ENCODE measurements at places on chromosomes 2 and 18.

GRCh38 chr2:127575185-127575765 is 39.8 kb downstream of the MYO7B start:
- no peak for DNase-seq

- DNase-seq, result no peak
These were observed 44.2 kb upstream of the FZD5 start for GRCh38 chr2:207813942-207814341.

- DNase-seq, result no peak
These were observed 190.1 kb upstream of the SP5 start for GRCh38 chr2:170524828-170525565.

DNA sequence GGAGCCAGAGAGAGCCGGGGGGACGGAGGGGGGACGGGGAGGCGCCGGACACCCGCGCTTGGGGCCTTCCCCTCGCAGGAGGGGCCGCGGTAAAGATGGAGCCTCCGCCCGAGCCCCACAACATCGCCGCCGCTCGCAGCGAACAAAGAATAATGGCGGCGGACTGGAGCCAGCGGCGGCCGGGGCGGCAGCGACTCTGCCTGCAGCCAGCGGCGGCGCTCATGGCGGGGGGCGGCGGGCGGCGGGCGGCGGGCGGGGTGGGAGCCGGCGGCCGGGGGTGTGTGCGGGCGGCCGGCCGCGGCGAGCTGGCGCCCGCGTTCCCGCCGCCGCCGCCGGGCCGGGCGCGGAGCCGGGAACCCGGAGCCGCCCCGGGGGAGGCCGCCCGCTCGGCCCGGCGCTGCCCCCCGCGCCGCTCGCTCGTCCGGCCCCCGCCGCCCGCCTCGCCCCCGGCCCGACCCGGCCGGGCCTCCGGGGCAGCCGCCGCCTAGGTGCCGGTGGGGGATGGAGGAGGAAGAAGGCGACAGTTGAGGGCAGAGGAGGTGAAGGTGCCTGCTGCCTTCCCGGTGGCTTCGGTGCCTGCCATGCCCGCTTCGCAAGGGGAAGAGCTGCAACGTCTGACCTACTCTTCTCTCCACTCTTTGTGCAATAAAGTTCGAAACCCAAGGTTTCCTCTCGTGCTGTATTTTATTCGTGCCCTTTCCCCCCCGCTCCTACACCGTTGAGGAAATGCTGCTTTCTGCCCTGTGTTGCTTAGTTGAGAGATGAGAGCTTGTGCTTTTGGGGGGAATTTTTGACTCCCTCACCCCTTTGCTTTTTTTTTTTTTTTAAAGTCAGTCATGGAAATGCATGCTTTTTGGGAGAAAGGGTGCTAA is 634 bp downstream of the CREB1 start:
- peak; percentile 71 for DNase-seq

DNA sequence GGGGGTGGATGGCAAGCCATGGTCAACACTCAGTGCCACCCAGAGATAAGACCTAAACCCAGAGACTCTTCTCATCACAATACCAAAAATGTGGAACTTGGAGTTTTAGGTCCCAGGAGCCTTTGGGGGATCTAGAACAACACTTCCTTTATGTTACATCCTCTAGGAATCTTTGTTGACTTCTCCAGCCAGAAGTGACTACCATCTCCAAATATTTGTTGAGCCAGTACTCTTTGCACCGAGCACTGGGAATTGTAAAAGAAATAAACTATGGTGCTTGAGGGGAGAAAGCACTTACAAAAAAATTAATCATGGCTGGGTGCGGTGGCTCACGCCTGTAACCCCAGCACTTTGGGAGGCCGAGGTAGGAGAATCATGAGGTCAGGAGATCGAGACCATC is 120.0 kb upstream of the TMEM200C start:
- DNase-seq, result no peak

- no peak for DNase-seq
These were observed 600.6 kb upstream of the SETBP1 start for GRCh38 chr18:44080054-44080453.

- peak; percentile 0 for DNase-seq
These were observed 45.2 kb upstream of the MEIS1 start for GRCh38 chr2:66389651-66390131.

DNA sequence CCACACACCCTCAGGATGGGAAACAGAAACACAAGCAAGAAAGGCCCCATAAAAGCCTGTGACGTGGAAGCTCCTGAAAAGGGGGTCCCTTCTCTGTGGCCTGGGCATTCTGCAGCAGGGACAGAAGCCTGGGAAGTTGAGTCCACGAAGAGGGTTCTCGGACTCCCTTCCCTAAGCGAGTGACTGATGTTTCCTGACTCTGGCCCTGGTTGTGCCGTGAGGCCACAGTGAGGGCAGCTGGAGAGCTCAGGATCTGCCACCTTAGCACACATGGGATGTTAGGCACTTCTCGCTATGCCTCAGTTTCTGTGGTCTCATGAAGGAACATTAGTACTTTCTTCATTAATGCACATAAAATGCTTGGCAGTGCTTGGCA is 87.2 kb upstream of the ZFP36L2 start:
- DNase-seq, result no peak

DNA sequence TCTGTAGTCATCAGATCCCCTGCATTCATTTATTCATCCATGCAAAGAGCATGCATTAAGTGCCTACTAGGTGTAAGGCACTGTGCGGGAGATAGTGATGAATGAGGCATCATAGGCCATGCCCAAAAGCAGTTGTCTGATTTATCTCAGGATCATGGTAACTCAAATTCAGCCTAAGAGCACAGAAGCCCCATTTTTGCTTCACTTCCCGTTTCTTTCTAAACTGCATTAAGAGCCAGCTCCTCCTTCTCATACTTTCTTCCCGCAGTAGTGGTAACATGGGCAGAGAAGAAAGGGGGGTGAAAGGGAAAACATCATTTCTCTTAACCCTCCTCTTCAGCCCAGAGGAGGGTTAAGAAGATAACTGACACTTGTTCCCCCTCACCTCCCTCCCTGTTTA is 2.9 kb downstream of the GPR45 start:
- no peak for DNase-seq

- no peak for DNase-seq
These were observed 291.2 kb upstream of the DDX18 start for GRCh38 chr2:117523267-117523666.

GRCh38 chr18:79118797-79119196 is 49.6 kb downstream of the ATP9B start:
- no peak for DNase-seq

DNA sequence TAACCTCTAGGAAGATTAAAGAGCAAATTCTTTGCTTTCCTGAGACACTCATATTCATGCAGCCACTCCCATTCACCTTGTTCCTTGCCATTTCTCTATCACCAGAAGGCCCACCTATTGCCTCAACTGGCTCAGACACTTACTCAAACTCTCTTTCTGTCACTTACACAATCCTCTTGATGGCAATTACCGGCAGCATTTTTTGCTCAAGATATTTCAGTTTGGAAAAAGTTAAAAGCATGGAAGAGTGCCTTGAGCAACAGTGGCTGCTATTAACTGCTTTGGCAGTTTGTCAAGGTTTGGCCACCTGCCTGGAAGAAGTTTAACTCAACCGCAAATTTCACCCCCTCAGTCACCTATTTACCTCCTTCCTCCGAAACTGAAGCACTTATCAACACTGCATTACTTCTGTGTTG is 1104.0 kb upstream of the PIK3C3 start:
- DNase-seq, result no peak

GRCh38 chr18:11175266-11175979 is 26.1 kb upstream of the PIEZO2 start:
- DNase-seq, result no peak

DNA sequence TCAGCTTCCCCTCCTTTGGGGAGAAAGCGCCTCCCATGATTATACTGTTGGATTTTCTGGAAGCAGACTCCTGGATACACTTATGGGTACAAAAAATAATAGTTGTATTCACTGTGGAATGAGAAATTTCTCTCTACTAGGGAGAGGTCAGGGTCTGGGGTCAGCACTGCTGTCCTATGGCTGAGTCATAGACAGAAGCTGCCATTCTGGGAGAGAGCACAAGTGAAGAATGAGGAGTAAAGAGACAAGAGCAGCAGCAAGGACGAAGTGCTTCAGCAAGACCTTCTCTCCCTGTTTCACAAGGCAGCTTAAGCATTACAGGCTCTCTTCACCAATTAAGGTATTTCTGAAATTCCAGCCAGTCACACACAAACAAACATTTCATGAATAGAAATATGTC is 10.1 kb upstream of the UNC80 start:
- DNase-seq, result no peak

GRCh38 chr2:113227290-113227689 is 51.4 kb downstream of the PAX8 start:
- no peak for DNase-seq

DNA sequence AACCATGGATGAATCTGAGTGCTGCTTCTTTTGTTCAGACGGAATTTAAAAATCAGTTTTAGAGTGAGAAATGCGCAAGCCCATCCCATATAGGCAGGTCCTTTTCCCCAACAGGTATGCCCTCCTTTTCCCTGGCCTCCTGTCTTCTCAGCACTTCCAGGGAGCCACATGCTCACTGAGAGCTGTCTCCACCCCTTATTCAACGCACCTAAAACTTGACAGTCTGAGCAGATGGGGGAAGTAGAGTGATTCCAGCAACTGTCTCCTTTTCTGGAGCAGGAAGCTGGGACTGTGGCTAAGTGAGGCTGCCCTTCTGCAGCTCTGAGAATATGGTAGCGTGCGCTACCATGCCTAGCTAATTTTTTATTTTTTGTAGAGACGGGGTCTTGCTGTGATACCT is 53.1 kb upstream of the NOSTRIN start:
- DNase-seq, result no peak

- no peak for DNase-seq
These were observed 191.9 kb downstream of the GRB14 start for GRCh38 chr2:164429354-164429753.

GRCh38 chr2:229133155-229133772 is 137.8 kb downstream of the PID1 start:
- peak; percentile 46 for DNase-seq

GRCh38 chr2:155841442-155841841 is 491.1 kb downstream of the NR4A2 start:
- no peak for DNase-seq

DNA sequence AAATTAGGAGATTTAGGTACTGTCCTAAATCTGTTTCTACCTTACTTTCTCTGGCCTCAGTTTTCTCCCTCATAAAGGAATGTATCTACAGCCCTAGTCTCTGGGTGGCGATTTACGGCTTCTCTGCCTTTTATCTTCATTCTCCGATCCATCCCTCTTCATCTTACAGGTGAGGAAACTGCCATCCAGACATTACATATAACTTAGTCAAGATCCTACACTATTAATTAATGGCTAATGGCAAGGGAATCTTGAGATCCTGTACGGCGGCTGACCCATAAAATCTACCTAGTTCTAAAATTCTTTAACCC is 386 bp upstream of the YIPF4 start:
- DNase-seq, result no peak

DNA sequence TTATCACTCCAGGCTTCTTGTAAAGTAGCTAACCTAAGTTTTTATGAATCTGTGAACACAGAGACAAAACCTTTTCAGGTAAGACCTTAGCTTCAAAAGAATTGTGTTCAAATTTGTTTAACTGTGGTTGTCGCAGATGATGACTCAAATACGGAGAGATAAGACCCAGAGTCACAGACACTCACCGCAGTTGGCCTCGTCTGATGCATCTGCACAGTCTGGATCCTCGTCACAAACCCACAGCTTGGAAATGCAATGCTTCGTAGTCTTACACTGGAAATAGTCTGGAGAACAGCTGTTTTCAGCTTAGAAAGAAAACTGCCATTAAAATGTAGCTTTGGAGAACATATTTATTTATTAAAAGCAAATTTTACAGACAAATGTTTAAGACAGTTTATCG is 1662.1 kb upstream of the NXPH2 start:
- DNase-seq, result no peak

Data from suppressor macrophage treated with lipopolysaccharide for 4 hours (primary cell).